ENCODE measurements at places on chromosomes 4 and X.

DNA sequence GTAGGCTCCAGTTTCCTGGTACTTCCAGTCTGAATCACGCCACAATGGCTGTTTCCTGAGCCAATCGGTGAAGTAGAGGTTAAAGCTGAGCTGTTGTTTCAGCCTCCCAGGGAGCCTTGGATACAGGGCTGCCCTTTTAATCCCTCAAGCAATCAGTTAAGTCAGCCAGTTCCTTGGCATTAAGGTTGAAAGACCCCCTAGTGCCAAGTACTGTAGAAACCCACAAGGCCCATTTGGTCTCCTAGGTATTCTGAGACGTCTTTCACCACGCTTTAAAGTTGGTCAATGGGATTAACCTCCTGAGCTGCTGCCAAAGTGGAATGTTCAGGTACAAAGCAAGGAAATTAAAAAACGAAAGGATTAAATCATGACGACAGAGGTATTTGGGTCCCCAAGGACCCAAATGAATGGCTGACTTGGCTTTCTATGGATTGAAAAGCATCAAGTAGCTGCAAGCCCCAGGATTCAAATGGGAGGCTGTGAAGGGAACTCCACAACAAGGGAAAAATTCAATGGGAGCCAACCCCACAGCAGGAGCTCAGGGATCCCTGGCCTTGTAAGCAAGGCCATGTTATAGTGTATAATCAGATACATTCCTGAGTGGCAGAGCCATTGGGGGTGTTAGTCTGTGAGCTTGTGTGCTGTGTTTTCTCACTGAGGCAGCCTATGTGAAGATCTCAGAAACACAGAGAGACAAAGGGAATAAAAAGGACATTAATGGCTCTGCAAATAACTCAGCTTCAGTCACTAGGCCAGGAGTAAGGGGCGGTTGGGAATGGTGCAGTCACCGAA, 86.0 kb downstream of the ATG4A start:
- DNase-seq, result peak; percentile 46

DNA sequence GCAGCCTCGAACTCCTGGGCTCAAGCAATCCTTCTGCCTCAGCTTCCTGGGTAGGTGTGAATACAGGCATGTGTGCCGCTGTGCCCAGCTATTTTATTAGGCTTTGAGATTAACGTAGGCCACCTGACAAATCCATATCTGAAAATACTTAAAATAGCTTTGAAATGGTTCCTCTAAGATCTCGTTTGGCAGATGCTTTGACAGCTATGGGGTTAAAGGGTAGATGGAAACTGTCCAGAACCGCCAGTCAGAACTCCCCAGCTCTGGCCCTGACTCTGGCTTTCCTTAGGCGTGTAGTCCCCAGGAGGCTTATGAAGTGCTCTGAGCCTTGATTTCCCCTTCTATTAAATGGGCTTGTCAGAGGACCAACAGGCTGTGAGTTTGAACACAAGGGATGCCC, 32.8 kb upstream of the STIM2 start:
- DNase-seq, result no peak

- DNase-seq, result no peak
Observed at GRCh38 chr4:114654592-114654991, 56.0 kb downstream of the UGT8 start.

DNA sequence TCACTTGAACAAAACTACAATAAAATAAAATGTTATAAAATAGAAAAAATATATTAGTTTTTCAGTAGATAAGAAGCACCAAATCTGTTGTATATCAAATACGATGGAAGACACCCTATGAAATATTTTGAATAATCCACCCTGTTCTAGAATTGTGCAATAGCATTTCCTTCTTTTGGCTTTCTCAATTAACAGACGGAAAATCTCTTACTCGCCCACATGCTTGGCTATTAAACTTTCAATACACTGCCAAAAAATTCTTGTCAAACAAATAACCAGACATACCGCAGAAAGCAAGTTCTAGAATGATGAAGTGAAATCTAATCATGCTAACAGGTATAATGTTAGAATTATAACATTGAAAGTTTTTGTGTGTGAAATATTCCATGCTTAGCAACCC, 671.6 kb upstream of the SLIT2 start:
- DNase-seq, result no peak

GRCh38 chr4:118729287-118730286, 44.4 kb downstream of the METTL14 start:
- DNase-seq, result no peak

DNA sequence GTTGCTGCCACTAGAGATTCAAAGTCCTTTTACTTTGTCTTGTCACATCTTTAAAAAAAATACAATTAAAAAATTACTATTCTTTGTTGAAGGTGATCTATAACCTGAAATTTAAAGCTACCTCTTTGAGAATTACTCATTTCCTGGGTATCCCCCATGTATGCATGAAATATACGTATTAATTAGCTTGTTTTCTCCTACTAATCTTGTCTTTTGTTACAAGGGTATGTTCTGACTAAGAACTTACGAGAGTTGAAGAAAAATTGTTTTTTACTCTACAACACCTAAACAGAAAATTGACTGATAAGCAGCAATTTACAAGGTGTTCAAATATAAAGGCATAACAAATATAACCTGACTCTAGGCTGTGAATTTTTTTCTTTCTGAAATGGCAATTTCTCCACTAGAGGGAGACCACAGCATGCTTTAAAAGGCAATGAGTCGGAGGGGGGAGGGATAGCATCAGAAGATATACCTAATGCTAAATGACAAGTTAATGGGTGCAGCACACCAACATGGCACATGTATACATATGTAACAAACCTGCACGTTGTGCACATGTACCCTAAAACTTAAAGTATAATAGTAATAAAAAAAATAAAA, 249.6 kb downstream of the OPHN1 start:
- peak; percentile 8 for DNase-seq

DNA sequence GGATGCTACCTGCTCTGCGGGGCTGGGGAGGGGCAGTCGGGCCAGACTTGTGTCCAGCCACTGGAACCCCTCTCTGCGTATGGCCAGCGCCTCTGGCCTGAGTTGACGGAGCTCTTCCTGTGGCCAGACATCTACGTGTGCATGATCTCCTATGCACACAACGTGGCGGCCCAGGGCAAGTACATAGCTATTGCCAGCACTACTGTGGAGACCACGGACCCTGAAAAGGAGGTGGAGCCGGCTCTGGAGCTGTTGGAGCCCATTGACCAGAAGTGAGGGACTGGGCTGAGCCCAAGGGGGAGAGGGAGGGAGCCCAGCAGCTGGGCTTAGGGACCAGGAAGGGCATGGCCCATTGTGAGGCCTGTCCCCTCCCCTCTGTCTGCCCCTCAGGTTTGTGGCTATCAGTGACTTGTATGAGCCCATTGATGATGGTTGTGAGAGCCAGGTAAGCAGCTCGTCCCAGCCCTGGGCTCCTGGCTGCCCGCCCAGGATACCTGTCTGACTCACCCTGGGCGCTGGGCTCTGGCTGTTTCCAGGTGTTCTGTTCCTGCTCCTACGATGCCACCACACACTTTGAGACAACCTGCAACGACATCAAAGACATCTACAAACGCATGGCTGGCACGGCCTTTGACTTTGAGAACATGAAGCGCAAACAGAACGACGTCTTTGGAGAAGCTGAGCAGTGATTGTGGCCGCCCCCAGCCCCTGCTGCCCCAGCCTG, 1.8 kb upstream of the FAM50A start:
- no peak for DNase-seq

- no peak for DNase-seq
Observed at GRCh38 chr4:36761607-36762006, 480.2 kb downstream of the DTHD1 start.

DNA sequence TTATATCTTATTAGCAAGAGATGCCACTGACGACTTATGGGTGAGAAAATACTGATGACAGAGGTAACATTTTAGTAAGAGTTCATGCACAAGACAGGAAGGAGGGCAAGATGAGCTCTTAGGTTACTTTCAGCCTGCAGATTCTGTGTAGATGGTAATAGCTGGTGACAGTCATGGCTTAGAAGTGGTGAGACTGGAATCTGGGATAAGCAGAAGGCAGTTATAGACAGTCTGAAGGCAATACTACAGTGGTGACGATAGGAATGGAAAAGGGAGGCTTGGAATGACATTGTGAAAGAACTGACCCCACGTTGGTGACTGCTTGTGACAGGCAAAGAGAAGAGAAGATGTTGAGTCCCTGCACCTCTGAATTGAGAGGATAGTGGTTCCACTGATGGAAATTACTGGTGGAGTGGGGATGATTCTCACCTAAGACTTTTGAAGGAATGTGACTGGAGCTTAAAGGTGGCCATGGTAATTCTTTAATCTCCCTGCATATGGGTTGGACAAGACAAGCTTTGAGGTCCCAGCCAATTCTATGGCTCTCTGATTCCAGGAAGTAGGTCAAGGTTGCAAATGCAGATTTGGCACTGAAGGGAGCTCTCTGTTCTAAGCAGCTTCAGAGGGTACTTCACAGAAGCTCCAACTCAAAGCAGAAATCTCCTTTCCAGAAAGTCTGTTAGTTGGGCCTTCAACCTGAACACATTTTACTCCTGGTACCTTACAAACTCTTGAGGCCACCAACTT, 99.7 kb downstream of the RASL11B start:
- DNase-seq, result no peak

- peak; percentile 88 for DNase-seq
Observed at GRCh38 chr4:3868211-3869173, 102.3 kb downstream of the ADRA2C start.

DNA sequence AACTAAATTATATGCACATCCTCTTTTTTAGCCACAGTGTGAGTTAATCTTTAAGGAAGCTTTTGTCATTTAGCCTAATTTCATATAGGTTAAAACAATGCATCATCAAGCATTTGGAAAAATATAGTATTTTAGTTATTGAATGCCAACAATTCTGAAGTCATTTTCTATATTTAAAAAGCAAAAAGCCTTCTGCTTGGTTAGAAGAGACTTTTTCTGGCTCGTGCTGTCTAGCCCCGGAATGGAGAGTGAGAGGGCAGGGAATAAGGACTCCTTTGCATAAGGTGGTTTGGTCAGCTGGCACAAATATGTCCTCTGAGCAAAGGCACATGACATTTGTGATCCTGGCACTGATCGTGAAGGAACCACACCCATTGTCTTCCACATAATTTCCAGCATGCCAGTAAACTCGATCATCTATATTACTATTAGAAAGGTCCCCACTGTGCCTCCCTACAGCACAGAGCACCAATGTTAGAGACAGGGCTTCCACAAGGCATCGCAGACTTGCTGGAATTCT, 393.7 kb upstream of the INTU start:
- no peak for DNase-seq

DNA sequence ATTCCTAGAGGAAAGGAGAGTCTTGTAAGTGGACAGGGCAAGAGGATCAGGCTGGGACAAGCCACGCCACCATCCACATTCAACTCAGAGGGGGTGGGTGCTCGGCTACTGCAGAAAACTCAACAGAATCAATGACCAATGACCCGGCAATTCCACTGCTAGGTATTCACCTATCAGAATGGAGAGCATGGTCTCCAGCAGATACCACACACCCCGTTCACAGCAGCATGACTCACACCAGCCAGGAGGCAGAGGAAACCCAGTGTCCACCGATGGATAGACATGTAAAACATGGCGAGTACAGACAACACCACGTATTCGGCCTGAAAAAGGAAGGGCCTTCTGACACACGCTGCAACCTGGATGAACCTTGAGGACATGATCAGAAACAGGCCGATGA, 175.9 kb downstream of the AFAP1 start:
- DNase-seq, result no peak

- DNase-seq, result no peak
Observed at GRCh38 chr4:169024762-169025161, 14.7 kb upstream of the CBR4 start.

GRCh38 chr4:72977936-72978485, 91.5 kb downstream of the COX18 start:
- no peak for DNase-seq

DNA sequence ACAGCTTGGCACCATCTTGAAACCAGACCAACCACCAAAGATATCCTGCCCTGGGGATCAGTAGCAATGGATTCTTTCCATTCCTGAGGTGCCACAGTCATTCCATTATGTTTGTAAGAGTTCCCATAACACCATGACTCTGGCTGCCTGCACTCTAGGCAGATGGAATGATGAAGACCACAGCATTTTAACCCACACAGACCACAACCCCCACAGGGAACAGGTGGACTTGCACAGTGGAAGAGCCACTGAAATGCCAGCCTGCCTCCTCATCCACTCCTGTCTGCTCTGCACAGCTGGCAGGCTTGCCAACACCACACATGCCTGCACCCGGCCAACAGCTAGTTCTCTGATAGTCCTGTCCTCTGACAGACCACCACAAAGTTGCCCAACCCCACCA, 2362.2 kb upstream of the AGA start:
- DNase-seq, result no peak

DNA sequence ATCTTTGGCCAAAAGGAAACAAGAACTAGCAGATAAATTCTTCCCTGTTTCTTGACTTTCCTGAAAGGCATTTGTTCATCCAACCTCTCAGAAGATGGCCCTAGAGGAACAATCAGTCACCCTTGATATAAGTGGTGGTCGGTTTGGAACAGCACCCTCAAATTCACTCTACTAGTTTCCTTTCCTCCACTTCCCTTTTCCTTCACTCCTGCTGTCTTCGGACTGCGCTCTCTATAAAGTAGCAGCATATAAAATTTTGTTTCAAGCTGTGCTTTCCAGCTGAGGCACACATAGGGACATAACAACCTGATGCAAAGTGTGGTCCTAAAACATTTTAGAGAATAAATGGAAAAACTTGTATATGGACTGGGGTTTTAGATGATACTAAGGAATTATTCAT, 29.0 kb upstream of the MOB1B start:
- DNase-seq, result no peak

DNA sequence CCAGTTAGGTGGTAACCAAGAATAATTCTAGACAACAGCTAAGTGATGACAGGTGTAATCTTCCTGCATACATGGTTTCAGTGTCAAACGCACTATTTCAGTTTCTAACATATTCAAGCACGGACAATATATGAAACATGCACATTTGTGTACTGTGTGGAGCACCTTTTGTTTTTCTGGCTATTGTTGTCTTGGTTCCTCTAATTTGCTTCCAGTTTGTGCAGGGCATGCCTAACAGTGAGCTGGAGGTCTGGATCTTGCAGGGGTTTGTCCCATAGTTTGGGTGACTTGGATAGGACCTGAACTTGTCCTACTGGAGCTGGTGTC, 70.5 kb upstream of the TBC1D9 start:
- DNase-seq, result no peak

DNA sequence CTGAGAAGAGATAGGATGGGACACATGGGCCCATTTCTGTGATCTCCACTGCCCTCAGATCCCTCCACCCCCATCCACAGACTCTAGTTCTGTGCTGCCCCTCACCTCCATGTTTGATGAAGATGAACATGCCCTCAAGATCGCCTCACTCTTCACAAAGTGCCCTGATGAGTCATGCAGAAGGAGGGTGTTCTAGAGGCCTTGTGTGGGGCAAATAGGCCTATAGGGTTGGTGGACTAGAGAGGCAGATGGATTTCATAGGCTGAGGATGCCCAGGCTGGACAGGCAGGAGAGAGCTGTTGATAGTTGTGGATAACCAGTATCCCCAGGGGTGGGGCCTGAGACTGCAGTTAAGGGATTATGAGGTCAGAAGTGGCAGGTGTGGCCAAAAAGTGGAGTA, at the start of gene CXorf65:
TSS of gene CXorf65 (minus strand) at position 314 of the 400 bp plus-strand sequence. CDS start at position 130, 184 bp downstream.
- no peak for DNase-seq

All from H7 (cell line).